ENCODE measurements at places on chromosomes 1 and 21.

- no peak for DNase-seq
These were observed 151.2 kb downstream of the DHRS3 start for GRCh38 chr1:12466816-12467215.

- no peak for DNase-seq
These were observed 143.6 kb upstream of the CD34 start for GRCh38 chr1:208054485-208054884.

DNA sequence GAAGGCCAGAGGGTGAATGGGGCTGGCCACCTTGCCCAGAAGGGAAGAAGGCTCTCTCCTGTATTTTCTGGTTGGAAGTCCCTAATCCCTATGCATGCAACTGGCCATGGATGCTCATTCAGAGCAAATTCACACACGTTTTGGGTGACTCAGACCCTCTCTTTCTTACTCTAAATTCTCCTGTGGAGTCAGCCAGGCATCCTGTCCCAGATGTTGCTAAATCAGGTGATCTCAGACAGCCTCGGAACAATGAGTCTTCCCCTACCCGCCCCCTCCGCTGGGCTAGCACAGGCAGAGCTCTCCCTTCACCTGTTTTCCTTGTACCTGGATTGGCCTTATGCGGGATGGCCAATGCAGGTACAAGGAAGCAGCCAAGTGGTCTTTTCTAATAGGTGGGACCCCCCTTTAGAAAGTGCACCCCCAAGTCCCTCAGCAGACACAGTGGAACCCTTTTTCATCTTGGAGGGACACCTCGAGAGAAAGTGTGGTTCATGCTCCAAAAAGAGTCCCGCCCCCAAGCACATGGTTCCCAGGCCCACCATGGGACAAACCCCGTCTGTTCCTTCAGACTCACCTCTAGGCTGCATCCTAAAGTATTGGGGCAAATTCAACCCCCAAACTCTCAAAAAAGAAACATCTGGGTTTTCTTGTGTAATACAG is 8.6 kb downstream of the S100A6 start:
- DNase-seq: no peak

GRCh38 chr1:28535180-28535579 is 17.7 kb upstream of the TRNAU1AP start:
- no peak for DNase-seq

DNA sequence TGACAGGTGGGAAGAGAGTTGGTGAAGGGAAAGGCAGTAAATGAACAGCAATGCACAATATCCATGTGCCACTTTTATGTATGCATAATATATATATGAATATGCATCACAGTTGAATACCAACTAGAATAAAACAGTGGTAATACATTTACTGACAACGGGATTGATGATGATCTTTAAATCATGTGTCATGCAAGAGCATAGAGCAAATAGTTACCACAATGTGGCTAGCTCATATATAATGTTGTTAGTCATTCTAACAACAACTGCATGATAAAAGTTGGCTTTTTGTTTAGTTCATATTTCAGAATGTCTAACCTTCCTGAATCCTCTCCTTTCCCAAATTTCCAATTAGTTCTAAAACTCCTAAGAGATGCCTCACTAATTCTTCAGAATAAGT is 46.4 kb downstream of the GORAB start:
- no peak for DNase-seq

- DNase-seq: no peak
These were observed 197.4 kb downstream of the RRAGC start for GRCh38 chr1:38662126-38662525.

DNA sequence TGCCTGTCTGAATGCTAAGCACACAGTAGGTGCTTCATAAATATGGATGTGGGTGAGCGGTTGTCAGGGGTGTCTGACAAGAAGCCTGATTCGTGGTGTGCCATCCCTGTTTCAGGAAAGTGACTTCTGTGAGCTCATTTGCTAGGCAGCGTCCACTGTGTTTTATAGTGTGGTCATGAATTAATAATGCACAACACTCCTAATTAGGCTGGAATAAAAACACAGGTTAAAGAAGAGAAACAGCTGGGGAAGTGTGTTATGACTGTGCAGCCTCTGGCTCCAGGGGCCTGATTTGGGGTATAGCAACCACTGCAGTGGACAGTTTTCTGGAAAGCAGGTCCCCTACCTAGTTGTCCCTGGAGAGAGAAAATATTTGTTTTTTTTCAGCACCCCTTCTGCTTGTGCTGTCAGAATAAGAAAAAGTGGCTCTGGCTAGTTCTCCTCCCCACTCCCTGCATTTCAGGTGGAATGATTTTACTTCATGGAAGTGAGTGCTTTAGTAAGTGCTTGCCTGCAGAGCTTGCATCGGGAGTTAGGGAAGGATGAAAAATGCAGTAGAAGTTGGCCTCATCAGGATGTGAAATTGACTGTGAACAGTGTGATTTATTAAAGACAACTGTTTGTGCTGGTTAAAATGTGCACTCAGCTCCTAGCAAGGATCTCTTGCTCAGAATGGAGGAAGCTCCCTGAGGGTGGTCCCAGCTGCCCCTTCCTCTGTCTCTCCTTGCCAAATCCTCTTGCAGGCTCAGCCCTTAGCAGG is 333.8 kb downstream of the HHAT start:
- DNase-seq: no peak

DNA sequence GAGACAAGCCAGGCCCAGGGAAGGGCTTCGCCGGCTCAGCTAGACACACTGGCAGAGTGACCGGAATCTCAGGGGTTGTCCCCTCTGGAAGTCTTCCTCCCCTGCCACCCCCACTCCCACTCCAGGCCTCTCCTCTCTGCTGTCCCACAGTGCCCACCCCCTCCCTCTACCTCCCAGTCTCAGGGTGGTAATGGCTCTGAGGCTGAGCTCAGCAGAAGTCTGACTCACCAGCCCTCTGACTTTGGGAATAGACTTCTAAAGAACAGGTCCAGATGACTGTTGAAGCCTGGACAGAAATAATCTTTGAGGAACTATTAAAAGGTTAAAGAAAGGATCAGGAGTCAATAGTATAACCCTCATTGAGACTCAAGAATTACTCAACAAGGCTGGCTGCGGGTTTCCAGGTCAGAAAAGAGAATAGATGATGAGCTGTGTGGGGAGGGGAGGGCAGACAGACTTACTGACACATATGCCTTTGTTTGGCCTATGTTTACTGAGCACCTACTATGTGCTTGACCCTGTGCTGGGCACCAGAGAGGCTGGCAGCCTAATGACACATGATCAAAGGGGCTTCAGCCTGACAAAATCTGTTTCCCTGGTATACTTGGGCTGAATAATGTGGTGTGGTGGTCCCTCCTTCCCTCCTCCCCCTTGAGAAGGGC is 8.2 kb downstream of the HCRTR1 start:
- no peak for DNase-seq

DNA sequence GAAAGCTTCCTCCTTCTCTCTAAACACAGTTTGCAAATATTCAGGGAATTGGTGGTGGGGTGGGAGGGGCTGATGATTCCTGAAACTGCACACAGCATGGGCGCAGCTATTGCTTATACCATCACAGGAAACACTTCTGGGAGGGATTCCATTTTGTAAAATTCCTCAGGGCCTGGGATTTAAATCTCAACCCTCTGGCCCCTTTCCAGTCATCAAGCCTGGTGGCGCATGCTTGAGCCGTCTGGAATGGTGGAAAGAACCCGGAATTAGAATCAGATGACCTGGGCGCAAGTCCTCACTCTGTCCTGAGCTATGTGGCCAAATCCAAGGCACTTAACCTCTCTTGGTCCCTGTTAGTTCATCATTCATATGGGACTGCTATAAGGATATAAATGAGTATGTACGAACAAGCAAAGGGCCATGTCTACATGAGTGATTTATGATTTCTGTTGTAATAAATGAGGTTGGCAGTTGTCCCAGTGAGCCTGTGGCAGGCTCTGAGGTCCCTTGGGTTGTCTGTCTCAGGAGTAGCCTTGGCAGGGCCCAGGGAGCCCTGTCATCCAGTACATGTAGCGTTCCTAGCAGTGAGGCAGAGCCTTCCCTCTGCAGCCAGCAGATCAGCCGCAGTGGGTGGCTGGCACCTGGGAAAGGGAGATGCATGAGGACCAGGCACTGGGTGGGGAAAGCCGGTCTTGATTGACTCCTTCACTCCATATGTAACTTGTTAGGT is 72.0 kb downstream of the MAN1C1 start:
- no peak for DNase-seq

- no peak for DNase-seq
These were observed 12.4 kb upstream of the PAPPA2 start for GRCh38 chr1:176450526-176450925.

DNA sequence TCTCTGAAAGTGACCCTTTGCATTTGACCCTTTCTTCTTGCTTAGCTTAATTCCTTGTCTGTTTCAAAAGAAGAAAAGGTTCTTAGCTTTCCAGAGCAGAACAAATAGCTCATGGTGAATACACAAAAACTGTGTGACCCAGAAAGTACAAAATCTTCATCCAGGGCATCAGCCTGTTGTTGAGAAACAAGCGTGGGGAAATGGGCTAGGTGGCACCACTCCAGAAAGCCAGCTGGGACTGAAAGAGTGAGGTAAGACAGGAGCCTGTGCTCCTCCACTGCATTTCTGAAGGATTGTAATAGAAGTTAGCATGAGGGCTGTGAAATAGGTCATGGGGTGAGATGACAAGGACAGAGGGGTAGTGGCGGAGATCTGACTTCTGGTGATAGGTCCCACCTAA is 45.8 kb downstream of the CYP2J2 start:
- DNase-seq: no peak

GRCh38 chr1:158121604-158122254 is 59.0 kb upstream of the CD1D start:
- DNase-seq: no peak

DNA sequence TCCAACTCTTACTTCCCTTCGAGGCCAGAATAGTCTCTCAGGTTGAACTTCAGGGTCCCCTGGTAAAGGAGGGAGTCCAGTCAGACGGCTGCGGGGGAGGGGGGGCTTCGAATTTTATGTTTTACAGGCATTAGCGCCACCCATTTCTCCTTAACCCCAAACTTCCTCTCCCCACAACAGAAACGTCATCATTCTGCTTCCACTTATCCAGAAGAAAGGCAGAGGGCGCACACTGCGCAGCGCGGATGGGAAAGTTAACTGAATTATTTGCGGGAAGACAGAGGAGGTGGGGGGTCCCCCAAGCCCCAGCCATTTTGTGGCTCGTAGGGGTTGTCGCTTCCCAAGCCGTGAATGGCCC is 529 bp upstream of the PRMT2 start:
- DNase-seq: no peak

DNA sequence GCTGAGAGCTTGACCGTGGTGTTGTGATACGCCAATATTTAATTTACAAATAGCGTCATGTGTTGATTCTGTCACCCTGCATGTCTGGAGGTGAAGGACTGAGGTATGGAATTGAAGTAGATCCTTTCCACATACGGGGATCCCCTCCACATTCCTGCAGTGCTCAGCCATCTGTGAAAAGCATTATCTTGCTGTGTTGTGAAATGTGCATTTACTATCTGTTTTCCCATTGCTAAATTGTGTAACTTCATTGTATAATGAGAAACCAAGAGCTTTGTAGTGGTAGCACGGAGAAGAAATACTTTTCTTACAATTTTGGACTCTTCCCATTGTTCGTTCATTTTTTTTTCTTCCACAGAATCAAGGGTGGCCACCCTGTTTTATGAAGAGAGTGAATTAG is 577.3 kb upstream of the ZP4 start:
- DNase-seq: no peak

DNA sequence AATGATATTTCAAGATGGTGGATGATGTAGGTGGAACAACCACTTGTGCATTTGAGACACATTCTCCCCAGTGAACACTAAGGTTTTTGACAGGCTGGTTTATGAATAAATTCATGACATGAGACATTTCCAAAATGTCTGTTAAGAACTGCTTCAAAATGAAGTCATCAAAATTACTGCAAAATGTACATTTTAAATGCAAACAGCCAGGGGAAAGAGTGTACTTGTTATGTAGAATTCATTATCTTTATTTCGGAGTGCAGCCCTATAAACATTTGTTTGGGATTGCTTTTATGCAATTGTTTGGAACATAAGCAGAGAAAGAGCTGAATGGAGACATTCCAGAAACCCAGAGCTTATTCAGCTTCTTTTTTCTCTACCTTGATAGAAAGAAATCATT is 49.5 kb downstream of the DSCAM start:
- DNase-seq: no peak

DNA sequence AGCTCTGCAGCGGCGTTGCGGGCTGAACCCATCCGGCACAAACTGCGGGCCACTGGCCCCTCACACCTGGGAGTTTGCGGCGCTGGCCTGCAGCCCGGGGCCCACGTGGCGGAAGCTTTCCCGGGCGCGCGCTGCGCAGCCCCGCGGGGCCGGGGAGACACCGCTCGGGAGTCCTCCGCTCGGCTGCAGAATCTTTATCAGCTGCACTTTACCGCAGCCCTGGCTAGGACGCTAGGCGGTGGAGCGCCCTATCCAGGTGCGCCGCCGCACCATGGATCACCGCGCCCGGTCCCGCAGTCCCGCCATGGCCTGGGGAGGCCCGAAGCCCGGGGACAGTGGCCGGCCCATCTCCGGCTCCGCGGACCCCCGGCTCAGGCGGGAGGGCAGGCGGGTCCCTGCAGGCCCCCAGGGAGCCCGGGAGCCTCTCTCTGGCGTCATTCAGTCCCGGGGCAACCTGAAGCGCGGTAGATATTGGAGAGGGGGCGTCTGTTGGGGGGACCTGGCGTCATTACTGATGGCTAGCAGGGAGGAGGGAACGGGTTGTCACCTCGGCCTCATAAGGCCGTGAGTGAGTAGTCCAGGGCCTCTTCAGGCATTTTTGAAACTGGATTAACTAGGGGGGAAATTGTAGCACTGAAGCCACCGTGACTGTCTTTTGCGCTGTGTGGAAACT is 5.7 kb upstream of the OLIG2 start:
- no peak for DNase-seq

DNA sequence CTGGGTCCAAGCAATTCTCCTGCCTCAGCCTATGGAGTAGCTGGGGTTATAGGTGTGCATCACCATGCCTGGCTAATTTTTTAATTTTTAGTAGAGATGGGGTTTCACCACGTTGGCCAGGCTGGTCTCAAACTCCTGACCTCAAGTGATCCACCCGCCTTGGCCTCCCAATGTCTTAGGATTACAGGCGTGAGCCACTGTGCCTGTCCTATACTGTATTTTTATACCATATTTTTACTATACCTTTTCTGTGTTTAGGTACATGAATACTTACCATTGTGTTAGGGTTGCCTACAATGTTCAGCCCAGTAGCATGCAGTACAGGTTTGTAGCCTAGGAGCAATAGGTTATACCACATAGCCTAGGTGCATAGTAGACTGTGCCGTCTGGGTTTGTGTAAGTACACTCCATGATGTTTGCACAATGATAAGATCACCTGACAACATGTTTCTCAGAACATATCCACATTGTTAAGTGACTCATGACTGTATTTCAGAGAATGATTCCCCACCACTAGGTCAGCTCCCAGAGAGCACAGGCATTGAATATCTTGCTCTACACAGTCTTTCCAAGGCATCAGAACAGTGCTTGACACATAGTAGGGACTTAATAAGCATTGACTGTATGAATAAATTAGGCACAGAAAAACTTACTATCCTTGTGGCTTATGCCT is 6.0 kb upstream of the CITED4 start:
- DNase-seq: no peak

GRCh38 chr1:223665592-223666312 is at the start of gene CAPN8:
Gene CAPN8, minus strand, starts transcription at chr1:223665701. Its CDS starts 55 bp downstream, at chr1:223665646.
- no peak for DNase-seq

- DNase-seq: no peak
These were observed 61.1 kb downstream of the HNRNPR start for GRCh38 chr1:23282957-23283356.

- no peak for DNase-seq
These were observed 20.7 kb downstream of the ANGEL2 start for GRCh38 chr1:212994926-212995325.

GRCh38 chr1:18778437-18778836 is 81.0 kb downstream of the TAS1R2 start:
- no peak for DNase-seq

Data from effector CD4-positive, alpha-beta T cell (primary cell).